ENCODE measurements at places on chromosomes 2 and 18. TPM values are rescaled to one million over a fixed set of nuclear protein-coding genes. Genes with fewer than 3 reads are reported as not detected.

Gene ACMSD
- 36.4 TPM for polyA plus RNA-seq

Gene CHST9
- 3.9 TPM for polyA plus RNA-seq

DNA sequence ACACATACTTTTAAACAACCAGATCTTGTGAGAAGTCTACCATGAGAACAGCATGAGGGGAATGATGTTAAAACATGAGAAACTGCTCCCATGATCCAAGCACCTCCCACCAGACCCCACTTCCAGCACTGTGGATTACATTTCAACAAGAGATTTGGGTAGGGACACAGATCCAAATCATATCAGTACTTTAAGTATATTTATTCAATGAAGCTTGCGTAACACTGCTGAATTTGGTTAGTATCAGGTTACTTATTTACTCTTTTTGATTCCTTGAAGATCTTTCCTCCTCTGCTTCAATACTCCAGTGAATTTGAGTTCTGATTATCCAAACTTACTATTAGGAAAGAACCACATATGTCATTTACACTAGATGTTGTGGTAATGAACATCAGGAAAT is 418.6 kb downstream of the PIK3C3 start:
- DNase-seq = no peak

- DNase-seq = no peak
These were observed 126.3 kb downstream of the HDAC4 start for GRCh38 chr2:239274391-239275043.

DNA sequence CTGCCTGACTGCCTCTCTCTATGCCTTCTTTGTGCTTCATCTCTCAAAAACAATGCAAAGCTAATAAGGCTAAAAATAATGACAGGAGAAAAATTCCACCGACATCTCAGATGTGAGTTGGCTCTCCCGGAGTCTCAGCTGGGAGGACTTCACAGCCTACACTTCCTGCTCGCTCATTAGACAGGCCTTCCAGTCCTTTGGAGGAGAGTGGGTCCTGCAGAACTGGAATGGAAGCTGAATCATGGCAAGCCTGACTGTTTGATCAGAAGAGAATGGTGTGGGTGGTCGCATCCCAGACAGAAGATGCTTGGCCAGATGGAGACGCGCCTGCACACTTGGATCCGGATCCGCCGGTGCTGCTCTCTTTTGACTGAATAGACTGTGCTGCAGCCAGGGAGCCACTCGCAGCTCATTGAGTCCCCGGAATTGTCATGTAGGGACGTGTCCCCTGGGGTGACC is 49.7 kb downstream of the TRIB2 start:
- DNase-seq = no peak

DNA sequence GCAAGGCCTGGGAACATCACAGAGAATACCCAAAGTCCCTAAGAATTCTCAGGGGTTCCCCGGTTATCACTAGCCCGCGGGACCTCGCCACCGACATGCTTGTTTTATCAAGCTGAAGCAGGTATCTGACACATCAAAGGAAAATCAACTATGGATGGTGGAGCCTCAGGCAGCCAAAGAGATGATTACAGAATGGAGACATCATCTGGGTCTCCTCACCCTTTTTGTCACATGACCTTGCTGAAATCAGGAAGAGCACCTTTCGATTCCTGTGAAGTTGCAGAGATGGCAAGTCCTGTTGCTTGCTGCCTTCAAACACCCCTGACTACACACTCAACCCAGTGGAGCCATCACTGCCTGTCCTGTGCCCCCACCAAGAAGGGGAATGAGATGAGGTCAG is 19.2 kb upstream of the CAB39 start:
- DNase-seq = no peak

DNA sequence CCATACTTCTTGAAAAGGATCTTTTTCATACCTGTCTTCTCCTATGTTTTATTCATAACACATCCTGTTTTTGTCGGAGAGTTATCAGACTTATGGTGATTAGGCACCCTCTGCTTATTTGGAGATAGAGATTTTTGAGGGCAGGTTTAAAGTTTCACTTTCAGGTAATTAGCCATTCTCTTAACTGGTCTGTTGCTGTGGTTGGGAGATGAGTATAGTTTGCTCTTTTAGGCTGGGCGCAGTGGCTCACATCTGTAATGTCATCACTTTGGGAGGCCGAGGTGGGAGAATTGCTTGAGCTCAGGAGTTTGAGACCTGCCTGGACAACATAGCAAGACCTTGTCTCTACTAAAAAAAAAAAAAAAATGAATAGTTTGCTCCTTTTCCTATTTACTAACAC is 25.3 kb downstream of the SFTPB start:
- no peak for DNase-seq

All from left renal cortex interstitium (tissue), 4 donors.